ENCODE measurements at places on chromosomes 16 and 17. TPM values are rescaled to one million over a fixed set of nuclear protein-coding genes. Genes with fewer than 3 reads are reported as not detected.

The KRT40 gene
- not detected for total RNA-seq

The CSF3 gene
- not detected for total RNA-seq

The PIPOX gene
- total RNA-seq, result 3.0 TPM

The NPTX1 gene
- 6.6 TPM for total RNA-seq

The CBFA2T3 gene
- total RNA-seq, result 2.5 TPM

The SAP30BP gene
- 36.1 TPM for total RNA-seq

The EXOC7 gene
- 86.8 TPM for total RNA-seq

The MMP28 gene
- 6.4 TPM for total RNA-seq

The FOXJ1 gene
- 4.2 TPM for total RNA-seq

The TBC1D3D gene
- total RNA-seq, result not detected

The ABCC6 gene
- total RNA-seq, result 0.74 TPM

The SNAI3 gene
- total RNA-seq, result under 0.01 TPM

The IKZF3 gene
- total RNA-seq, result under 0.01 TPM

The ALDH3A1 gene
- 0.49 TPM for total RNA-seq

The SDR42E2 gene
- under 0.01 TPM for total RNA-seq

The DBNDD1 gene
- total RNA-seq, result 12.8 TPM

The MEIOB gene
- 0.49 TPM for total RNA-seq

The CLEC19A gene
- total RNA-seq, result not detected

The DLX4 gene
- total RNA-seq, result not detected

The PRSS36 gene
- total RNA-seq, result 0.49 TPM

The MYH1 gene
- not detected for total RNA-seq

The SMARCD2 gene
- total RNA-seq, result 4.7 TPM

The PYY gene
- total RNA-seq, result not detected

The PPP1R27 gene
- total RNA-seq, result not detected

The LCAT gene
- total RNA-seq, result 1.2 TPM

The POLR3K gene
- 2.5 TPM for total RNA-seq

The CPHXL2 gene
- total RNA-seq, result not detected
